ENCODE measurements at places on chromosomes 6 and 20.

DNA sequence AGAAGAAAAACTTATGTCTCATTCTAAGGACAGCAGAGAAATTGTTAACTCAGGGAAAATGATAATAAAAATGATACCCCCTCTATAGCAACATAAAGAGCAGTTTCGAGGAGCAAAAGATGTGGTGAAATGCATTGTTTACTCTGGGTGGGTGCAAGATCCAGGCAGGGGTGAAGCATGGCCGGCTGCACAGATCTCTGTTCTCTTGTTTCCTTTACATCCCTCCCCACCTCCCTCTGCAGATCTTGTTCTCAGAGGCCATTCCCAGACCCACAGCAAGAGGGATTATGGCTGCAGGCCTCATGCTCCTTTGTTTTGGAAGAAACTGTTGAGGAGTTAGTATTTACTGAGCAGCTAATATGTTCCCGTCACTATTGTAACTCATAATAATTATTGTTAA lies 1.8 kb downstream of the BTN3A1 start:
- no peak for DNase-seq

- no peak for DNase-seq
Observed at GRCh38 chr6:20319520-20320357, 81.9 kb upstream of the E2F3 start.

GRCh38 chr20:56454754-56455153 lies 13.7 kb upstream of the RTF2 start:
- DNase-seq: no peak

DNA sequence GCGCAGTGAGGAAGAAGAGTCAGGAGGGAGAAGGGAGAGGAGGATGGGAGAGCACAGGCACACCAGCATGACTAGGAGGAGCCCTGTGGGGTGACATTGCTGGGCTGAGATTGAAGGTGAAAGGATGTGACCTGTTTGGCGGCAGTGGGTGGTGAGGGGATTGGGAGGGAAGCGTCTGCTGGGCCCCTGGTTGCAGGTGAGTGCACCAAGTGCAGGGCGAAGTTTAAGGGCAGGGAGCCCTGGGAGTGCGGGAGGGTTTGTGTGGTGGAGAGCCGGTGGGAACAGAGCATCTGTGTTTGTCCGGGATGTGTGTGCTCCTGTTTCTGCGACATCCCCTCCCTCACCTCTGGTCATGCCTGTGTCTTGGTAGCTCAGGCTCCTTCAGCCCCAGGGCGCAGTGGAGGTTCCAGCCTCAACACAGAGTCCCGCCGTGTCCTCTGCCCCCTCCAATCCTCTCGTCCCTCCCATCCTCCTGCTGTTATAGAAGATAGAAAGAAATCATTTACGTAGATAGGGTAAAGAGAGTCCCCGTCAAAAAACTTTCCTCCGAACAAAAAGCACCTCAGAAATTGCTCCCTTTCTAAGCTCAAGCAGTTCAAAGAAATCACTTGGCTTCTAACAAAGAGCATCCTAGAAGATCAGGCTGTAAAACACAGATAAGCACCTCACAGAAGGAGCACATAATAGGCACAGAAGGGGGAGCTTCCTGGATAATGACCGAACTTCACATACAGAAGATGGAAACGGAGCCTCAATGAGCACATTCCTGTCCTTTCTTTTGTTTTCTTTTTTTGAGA lies 25.0 kb downstream of the ULBP1 start:
- DNase-seq: no peak

DNA sequence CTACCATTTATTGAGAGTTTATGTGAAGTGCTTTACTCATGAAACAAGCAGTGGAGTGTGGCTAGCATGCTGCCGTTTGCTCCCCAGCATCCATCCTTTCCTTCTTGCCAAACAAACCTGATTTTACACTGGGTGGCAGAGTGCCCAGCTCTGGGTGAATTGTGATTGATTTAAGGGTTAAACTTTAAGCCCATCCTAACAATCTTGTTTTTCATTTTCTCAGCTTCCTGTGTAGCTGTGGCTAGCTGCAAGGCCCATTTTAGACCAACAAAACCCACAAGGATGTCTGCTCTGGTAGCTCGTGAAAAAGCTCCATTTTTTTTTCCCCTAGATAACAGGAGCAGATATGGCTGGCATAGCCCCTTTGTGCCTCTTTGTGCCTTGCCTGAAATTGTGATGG lies 77.7 kb upstream of the KCNG1 start:
- DNase-seq: no peak

DNA sequence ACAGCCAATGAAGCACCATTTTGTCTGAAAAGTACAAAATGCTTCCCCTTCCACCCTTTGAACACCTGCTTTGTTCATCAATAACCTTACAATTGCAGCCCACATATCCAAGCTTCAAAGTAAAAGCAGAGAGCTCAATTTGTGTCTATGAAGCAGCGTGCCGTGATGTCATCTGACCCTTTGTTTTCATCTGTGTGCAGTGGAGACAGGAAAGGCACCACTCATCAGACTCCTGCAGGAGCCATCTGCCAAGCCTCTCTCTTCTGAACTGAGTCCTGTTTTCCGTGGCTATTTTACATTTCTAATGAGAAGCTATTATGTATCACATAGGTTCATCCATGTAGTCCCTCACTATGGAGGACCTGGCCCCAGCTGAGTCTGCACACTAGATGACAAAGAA lies 7.5 kb upstream of the LY86 start:
- no peak for DNase-seq

GRCh38 chr6:80792151-80792550 lies 685.7 kb downstream of the BCKDHB start:
- no peak for DNase-seq

DNA sequence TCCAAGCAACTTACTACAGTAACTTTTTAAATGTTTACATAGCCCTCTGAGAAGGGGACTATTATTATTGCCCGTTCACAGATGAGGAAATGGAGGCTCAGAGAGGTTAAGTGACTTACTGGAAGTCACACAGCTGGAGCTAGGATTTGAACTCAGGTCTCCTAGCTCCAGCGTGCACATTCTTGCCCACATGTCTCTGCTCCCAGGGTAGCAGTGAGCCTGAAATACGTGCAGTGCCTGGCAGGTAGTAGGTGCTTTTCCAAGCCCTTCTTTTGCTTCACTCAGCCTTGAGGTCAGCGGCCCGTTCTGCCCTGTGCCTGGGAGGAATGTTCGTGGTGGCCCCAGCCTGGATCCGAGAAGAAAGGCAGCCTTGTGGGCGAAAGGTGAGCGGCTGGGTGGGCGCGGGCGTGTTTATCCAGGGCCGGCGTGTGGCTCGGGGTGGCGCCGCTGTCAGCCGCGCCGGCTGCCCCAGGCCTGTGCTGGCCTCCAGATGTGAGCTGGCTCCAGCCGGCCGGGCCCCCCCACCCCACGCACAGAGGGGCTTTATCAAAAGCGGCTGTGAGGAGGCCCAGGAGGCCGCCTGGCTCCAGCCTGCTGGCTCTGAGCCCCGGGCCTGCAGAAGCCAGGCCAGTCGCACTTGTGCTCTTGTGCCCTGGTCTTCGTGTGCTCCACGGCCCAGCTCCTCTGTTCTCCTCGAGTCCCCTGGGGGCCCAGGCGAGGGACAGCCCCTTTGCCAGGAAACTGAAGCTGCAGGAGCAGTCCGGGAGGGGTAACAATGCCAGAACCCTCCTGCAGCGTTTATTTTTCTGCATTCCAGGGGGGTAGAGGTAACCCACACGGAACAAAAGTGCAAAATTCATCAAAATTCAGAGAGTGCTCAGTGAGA lies 58.1 kb downstream of the UBE2V1 start:
- DNase-seq: no peak

GRCh38 chr6:11218538-11219399 lies 13.7 kb downstream of the NEDD9 start:
- DNase-seq: no peak

GRCh38 chr6:113185299-113185698 lies 671.8 kb upstream of the MARCKS start:
- DNase-seq: no peak

DNA sequence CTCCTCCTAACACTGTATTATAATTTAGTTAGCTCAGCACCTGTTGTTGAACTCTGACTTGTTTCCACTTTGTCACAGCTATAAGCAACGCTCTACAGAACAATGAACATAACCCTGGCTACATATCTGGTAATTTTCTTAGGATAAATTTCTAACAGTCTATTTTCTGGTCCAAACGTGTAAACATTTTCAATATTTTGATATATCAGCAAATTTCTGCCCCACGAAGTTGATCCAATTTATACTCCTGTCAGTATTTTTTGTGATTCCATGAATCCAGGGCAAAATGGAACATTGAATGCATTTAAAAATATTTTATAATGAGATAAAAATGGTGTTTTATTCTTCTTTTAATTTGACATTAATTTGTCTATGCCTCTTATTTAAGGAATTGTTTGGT lies 448.5 kb upstream of the AGPAT4 start:
- no peak for DNase-seq

DNA sequence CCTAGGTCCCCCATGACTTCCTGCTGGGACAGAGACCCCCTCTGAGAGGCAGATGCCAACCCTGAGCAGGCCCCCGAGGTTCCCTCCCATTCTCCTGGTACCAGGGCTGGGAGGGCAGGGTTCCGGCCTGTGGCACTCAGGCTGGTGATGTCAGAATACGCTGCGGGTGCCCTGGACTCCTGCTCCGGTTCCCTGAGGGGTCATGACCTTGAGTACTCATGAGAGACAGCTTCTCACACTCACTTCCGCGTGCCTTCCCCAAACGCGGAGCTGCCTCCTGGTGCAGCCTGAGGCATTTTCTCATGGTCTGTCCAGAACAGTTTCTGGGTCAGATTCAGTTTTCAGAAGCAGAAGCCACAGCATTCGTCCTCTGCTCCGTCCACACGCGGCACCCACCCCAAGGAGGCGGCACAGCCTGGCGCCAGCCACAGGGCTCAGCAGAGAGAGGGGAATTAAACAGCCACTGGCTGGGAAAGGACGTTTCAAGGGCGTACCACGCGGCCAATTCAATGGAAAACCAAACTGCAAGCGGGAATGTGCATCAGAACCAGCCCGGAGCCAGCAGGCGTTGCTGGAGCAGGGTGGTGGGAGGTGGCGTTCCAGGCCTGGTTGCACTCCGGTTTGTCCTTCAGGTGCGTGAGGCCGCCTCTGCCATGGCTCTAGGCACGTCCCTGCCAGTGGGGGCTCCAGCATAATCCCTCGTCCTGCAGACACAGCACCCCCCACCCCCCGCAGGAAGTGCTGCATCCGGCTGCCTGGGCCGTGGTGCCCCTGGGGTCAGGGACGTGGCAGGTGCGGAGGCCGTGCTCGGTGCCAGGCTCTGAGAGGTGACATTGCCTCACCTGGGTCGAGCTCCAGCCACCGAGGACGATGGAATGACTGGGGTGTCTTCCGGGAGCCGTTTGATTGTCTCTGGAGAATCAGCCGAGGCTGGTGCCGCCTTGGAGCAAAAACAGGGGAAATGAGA lies 58.3 kb upstream of the BHLHE23 start:
- no peak for DNase-seq

- DNase-seq: peak; percentile 1
Observed at GRCh38 chr20:6590891-6591637, 176.4 kb upstream of the BMP2 start.

- peak; percentile 95 for DNase-seq
Observed at GRCh38 chr20:13525225-13525940, 113.3 kb downstream of the TASP1 start.

GRCh38 chr20:7291946-7292345 lies 524.5 kb downstream of the BMP2 start:
- no peak for DNase-seq

DNA sequence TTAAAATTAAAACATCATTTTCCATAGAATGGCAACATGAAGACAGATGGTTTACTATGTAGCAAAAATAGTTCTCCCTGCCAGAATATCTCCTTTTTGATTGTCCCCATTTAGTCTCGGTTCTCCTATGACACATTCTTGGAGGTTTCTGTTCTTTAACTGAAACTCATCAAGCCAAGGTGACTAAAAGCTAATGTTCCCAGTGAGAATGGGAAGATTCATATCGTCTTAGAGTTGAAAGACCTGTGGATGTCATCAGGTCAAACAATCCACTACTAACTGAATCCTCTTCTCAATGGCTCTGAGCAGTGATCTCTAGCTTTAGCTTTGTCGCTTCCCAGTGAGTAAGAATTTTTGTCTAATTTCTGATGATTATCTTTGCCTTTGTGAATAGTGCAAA lies 1.3 kb upstream of the DOK5 start:
- DNase-seq: no peak

DNA sequence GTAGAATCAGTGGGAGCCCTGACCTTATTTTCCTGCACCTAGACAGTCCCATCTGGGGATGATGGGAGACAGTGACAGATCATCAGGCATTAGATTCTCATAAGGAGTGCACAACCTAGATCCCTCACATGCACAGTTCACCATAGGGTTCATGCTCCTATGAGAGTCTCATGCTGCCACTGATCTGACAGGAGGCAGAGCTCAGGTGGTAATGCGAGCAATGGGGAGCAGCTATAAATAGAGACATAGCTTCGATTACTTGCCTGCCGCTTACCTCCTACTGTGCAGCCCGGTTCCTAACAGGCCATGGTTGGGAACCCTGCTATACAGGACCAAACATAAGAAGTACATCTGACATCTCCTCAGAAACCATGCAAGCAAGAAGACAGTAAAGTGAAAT lies 31.5 kb upstream of the ASF1A start:
- no peak for DNase-seq

- no peak for DNase-seq
Observed at GRCh38 chr20:33725607-33726264, 5.6 kb upstream of the PXMP4 start.
